ENCODE measurements at places on chromosomes 7 and 10. TPM values are rescaled to one million over a fixed set of nuclear protein-coding genes. Genes with fewer than 3 reads are reported as not detected.

- DNase-seq = no peak
Observed at GRCh38 chr10:2888403-2889004, 178.8 kb upstream of the PFKP start.

- no peak for DNase-seq
Observed at GRCh38 chr7:4734587-4735345, 40.7 kb upstream of the AP5Z1 start.

The TFR2 gene
- total RNA-seq = not detected

DNA sequence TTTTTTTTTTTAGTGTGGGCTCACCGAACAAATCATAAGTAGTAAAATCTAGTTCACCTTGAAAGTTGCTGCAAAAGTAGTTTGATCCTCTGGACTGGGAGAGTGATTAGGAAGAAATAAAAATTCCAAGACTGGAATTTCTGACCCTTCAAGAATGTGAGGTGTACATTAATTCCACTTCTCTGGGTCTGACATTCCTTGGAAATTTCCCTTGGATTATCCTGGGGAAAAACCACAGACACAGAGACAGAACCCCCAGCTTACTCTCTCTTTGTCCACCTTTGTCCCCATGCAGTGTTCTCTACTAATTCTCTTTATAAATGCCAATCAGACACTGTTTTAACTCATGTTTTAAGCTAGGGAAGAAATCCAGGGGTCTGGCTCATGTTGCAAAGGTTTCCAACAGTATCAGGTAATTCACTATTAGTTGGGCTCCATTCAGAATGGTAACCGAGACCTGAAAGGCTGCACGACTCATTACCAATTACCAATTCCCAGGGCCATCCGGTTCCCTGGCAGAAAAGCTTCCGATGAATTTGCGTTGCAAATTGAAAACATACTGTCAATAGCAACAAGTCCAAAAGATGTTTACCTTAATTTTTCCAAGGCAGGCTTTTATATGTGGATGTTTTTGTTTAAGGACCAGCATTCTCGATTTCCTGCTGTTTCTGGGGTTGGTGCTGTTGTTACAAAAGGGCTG lies 86.3 kb downstream of the BAMBI start:
- no peak for DNase-seq

GRCh38 chr10:73875139-73875475 lies 752 bp upstream of the CAMK2G start:
- DNase-seq = no peak
